ENCODE measurements at places on chromosomes 5 and 9.

- no peak for DNase-seq
Measured at GRCh38 chr9:123216251-123216797, 52.1 kb downstream of the STRBP start.

DNA sequence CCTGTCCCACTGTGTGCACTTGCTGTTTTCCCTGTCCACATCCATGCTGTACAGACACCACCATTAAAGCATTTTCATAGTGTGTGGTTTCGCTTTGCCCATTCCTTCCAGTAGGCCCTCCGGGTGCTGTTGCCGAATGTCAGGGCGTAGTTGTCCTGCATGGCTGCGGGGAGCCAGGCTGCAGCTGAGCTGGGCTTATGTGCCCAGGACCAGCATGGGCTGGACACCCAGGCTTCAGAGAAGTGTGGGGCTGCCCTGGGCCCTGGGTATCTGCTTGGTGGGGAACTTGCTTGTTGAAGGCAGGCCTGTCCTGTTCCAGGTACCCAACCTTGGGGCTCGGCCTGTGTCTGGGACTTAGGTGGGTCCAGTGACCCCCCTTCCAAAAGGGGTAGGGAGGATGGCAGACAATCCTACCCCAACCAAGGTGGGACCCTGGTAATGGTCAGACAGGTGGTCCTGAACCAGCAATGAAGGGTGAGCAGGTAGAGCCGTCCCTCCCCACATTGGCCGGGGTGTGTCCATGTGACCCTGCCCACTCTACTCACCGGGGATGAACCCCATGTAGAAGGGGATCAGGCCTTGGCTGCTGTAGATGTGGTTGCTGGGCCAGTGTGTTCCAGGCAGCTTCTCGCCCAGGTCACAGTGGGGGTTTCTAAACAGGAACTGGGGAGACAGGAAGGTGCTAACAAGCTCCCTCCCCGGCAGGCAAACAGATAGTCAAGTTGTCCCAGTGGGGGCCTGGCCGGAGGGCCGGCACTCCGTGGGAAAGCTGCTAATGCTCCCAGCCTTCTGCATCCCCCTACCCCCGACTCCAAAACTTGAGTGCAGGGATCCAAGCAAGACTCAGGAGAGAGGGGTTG, 2.8 kb downstream of the TUBB4B start:
- no peak for DNase-seq

- no peak for DNase-seq
Measured at GRCh38 chr9:87882627-87883026, at the start of gene SPATA31E1. Gene SPATA31E1 (plus strand): TSS chr9:87882877. CDS start chr9:87882892, 15 bp downstream.

- DNase-seq, result no peak
Measured at GRCh38 chr5:143231416-143231815, 172.1 kb downstream of the NR3C1 start.

- DNase-seq, result no peak
Measured at GRCh38 chr9:136429683-136430491, 9.8 kb downstream of the INPP5E start.

Data from substantia nigra (tissue), 51 donors.